ENCODE measurements at places on chromosomes 6 and 20. TPM values are rescaled to one million over a fixed set of nuclear protein-coding genes. Genes with fewer than 3 reads are reported as not detected.

Gene CPNE5
- 1.5 TPM for total RNA-seq

Gene OR2B6
- not detected for total RNA-seq

Gene SCRT2
- total RNA-seq = not detected

GRCh38 chr6:136784910-136785746 lies 7.1 kb downstream of the MAP3K5 start:
- no peaks in the 10 kb centered on the region for H3K27me3 ChIP-seq
- H3K27ac ChIP-seq = peak overlapping the region; percentile 88
- DNase-seq = peak; percentile 74
- peaks cover 10% of the 10 kb centered on the region for H3K36me3 ChIP-seq

DNA sequence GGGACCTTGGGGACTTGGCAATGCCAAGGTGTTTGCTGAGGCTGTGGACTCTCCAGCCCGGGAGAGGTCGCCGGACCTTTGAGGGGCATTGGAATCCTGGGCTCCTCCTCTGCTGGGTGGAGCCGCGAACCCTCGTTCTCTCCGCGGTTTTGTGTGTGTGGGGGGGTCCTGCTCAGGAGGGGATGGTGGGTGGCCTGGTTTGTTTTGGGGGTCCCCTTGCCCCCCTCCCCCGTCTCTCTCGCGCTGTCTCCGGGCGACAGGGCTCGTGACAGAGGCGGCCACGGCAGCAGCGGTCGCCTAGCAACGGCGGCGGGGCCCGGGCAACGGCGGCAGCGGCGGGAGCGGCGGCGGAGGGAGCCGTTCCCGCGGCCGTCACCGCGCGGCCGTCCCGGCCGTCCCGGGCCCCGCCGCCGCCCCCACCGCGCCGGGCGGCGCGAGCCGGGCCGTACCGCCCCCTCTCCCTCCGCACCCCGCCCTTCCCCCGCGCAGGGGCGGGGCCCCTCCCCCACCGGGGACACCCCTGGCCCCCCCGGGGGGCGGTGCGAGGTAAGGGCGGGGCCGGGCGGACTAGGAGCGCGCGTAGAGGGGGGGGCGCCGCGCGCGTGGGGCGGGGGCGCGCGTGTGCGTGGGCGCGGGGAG lies 7.8 kb downstream of the SYNGAP1 start:
- H3K36me3 ChIP-seq = peaks cover 8% of the 10 kb centered on the region
- peak overlapping the region; percentile 89 for H3K27ac ChIP-seq
- peak; percentile 65 for DNase-seq

DNA sequence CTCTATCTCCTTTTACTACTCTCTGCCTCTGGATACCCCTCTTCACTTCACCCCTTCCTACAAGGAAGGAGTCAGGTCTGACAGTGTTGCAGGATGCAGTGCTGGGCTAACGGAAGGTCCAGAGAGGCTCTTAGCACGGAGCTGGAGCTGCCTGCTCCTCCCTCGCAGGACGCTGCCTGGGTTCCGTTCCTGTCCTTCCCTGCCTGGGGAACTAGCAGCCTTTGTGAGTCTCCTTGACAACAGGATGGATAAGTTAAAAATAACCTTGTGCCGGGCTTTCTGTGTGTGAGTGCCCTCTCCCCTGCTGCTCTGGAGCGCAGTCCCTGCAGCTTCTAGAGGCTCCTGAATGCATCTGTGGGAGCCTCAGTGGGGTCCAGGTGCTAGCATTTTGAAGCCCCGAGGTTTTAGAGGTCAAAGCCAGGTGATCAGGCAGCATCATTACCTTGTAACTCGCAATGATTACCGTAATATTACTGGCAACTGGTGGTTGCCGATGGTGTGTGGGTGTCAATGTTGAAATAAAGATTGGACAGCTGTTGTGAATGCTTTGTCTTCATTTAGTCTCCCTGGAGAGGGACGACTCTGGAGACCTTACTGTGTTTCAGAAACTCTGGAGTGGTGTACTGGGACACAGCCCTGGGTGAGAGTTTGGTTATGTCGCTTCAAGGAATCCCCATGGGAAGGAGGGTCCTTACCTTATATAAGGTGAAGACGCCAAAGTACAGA lies 44.4 kb downstream of the CDS2 start:
- H3K27me3 ChIP-seq = no peaks in the 10 kb centered on the region
- no peak for DNase-seq
- H3K27ac ChIP-seq = peak overlapping the region; percentile 5
- H3K4me3 ChIP-seq = no peak overlapping the region
- H3K36me3 ChIP-seq = peaks cover 10% of the 10 kb centered on the region

DNA sequence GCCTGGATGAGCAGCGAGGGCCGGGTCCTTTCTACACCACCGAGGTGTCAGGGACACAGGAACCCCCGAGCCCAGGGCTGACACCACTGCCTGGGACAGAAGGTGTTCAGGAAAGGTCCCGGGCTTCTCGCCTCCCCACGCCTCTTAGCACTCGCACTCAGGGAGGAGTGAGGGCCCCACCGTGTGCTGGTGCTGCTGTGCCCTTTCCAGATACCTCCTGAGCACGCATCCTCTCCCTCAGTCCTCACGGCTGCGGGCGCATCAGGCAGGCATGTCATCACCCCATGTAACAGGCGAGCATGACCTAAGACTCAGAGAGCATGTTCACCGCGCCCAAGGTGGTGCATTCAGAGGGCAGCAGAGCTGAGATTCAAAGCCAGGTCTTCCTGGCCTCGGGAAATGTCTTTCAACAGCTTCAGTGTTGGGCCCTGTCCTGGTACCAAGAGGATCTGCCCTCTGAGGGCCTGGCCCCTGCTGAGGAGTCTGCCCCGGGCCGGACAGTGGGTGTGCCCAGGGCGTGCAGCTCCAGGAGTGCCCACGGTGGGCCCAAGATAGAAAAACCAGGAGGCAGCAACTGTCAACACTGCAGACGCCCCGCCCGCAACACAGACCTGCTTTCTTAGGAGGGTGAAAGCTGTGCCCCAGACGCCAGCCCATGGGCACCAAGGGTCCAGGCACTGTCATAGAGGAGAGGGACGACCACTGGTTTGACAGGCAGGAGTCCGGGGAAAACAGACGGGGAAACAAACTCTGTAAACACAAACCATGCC lies 29.2 kb downstream of the TGM2 start:
- H3K4me1 ChIP-seq = peaks cover 4% of the 10 kb centered on the region
- no peak overlapping the region for H3K27ac ChIP-seq
- no peak for DNase-seq

DNA sequence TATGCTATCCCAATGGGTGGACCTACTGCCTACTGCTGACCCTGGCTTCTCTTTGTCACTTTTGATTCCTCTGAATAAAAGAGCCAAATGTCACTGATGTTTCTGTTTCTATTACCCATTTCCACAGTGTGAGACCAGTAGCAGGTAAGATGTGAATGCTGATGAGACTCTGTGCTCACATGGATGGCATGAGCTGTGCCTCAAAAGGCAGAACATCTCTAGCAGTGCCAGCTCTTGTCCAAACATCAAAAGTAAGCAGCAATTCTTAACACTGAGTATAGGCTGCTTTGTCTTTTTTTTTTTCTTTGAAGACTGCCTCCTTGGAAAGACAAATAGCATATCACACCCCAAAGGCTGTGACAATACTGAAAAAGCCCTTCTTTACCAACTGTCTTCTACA lies 459.2 kb upstream of the RUNX2 start:
- no peaks in the 10 kb centered on the region for H3K27me3 ChIP-seq
- H3K27ac ChIP-seq = peak overlapping the region; percentile 26
- peaks cover 16% of the 10 kb centered on the region for H3K4me1 ChIP-seq
- DNase-seq = no peak
- no peak overlapping the region for H3K4me3 ChIP-seq

DNA sequence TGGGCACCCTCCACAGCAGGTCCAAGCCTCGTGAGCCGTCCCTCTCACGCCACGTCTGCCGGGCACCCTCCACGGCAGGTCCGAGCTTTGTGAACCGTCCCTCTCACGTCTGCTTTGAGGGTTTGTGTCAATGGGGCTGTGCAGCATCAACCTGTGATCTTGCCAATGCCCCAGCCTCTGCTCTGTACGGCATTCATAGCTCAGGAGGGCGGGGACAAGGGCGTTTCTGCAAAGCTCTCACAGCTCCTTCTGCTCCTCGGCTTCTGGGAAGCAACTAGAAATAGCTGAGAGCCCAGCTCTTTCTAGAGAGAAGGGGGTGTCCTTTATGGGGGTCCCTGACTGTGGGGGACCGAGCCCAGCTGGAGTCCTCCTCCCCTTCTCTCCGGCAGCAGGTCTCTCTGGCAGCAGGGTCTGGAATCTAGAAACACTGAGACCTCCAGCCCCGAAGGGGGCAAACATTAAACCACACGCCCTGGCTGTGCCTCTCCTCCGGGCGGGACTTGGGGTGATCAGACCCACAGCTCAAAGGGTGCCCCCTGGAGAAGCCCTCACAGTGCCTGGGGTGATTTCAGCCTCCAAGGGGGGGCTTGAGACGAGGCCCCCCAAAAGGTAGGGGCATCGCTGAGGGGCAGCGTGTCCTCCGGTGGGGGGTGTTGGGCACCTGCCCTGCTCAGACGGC lies 41.2 kb upstream of the CHRNA4 start:
- H3K4me3 ChIP-seq = no peak overlapping the region
- no peaks in the 10 kb centered on the region for H3K4me1 ChIP-seq

Measured in activated CD4-positive, alpha-beta memory T cell treated with anti-CD3 and anti-CD28 coated beads for 36 hours (primary cell).